ENCODE measurements at places on chromosomes 1 and 21.

- H3K27me3 ChIP-seq: no peaks in the 10 kb centered on the region
- H3K4me3 ChIP-seq: no peak overlapping the region
Measured at GRCh38 chr21:46661211-46661625, 25.7 kb downstream of the PRMT2 start.

GRCh38 chr1:1306070-1306660, 1.6 kb downstream of the ACAP3 start:
- no peak overlapping the region for H3K27ac ChIP-seq
- no peak overlapping the region for H3K4me3 ChIP-seq
- H3K27me3 ChIP-seq: no peaks in the 10 kb centered on the region
- H3K36me3 ChIP-seq: peaks cover 2% of the 10 kb centered on the region
- H3K4me1 ChIP-seq: peaks cover 11% of the 10 kb centered on the region

DNA sequence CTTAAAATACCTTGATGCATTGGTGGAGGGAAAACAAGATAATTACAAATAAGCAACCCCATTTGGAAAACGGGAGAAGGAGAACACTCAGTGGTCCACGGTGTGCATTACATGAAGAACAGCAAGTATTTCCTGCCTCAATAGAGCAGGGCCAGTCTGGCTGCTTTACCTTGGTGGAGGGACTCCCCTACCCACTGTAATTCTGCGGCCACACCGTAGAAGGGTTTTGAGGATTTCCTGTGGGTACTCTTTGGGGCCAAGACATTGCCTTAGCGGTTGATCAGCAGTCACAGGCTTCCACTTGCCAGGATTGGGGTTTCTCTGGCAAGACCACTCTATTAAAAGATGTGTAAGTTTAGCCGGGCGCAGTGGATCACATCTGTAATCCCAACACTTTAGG, 16.3 kb upstream of the TMEM54 start:
- H3K36me3 ChIP-seq: no peaks in the 10 kb centered on the region
- no peak for DNase-seq
- no peak overlapping the region for H3K4me3 ChIP-seq
- H3K27me3 ChIP-seq: no peaks in the 10 kb centered on the region

- no peaks in the 10 kb centered on the region for H3K27me3 ChIP-seq
- no peaks in the 10 kb centered on the region for H3K36me3 ChIP-seq
- no peak overlapping the region for H3K4me3 ChIP-seq
- no peaks in the 10 kb centered on the region for H3K4me1 ChIP-seq
- DNase-seq: no peak
- no peak overlapping the region for H3K27ac ChIP-seq
Measured at GRCh38 chr1:171935664-171936063, 94.4 kb downstream of the DNM3 start.

DNA sequence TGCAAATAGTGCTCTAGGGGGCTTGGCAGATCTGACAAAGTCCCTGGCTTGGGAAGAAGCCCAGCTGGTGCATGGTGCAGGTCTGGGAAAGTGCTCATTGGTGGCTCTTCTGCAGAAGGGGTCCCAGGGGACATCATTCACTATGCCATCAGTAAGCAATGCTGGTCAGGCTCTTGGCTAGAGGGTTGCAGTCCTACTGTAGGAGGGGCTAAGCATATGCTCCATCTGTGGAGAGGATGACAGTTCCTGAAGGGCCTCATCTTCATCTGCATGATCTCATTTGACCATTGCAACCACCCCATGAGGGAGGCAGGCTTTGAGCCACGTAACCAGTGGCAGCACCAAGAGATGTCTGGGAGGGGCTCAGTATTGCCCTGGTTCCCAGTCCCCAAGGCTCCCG, 31.5 kb upstream of the VASH2 start:
- no peaks in the 10 kb centered on the region for H3K36me3 ChIP-seq
- no peak overlapping the region for H3K27ac ChIP-seq
- H3K4me3 ChIP-seq: no peak overlapping the region
- H3K27me3 ChIP-seq: no peaks in the 10 kb centered on the region

- no peak overlapping the region for H3K4me3 ChIP-seq
- DNase-seq: peak; percentile 57
- no peak overlapping the region for H3K27ac ChIP-seq
- no peaks in the 10 kb centered on the region for H3K27me3 ChIP-seq
- no peaks in the 10 kb centered on the region for H3K4me1 ChIP-seq
Measured at GRCh38 chr1:198199105-198199504, 42.3 kb downstream of the NEK7 start.
